ENCODE measurements at places on chromosomes 13 and 19. TPM values are rescaled to one million over a fixed set of nuclear protein-coding genes. Genes with fewer than 3 reads are reported as not detected.
A peak's percentile ranks its signal among the peaks of the same experiment; 100 is the strongest.

Gene ZSCAN22
- total RNA-seq, result 5.0 TPM

Gene CYP4F11
- not detected for total RNA-seq

GRCh38 chr13:54366728-54367127 is 1338.1 kb downstream of the OLFM4 start:
- DNase-seq, result no peak
- no peaks in the 10 kb centered on the region for H3K27me3 ChIP-seq
- H3K36me3 ChIP-seq, result no peaks in the 10 kb centered on the region
- H3K27ac ChIP-seq, result no peak overlapping the region

DNA sequence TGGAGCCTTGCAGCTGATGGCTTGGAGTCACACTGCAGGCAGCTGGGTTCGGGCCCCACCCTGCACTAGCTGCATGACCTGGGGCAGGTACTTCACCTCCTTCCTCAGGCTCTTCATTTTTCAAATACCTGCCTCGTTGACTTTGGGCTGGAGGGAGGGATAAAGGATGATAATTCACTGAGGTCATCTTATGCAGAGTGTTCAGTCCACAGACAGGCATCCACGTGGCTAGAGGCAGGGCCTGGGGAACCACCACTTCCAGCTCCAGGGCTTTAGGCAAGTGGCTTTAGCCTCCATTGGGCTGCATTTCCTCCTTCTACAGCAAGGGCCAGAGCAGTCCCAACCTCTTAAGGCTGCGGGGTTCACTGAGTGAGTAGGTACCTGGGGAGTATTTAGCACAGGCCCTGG is 84.8 kb downstream of the SIPA1L3 start:
- no peaks in the 10 kb centered on the region for H3K36me3 ChIP-seq
- H3K27me3 ChIP-seq, result no peaks in the 10 kb centered on the region
- no peak overlapping the region for H3K27ac ChIP-seq
- no peak overlapping the region for H3K4me3 ChIP-seq

DNA sequence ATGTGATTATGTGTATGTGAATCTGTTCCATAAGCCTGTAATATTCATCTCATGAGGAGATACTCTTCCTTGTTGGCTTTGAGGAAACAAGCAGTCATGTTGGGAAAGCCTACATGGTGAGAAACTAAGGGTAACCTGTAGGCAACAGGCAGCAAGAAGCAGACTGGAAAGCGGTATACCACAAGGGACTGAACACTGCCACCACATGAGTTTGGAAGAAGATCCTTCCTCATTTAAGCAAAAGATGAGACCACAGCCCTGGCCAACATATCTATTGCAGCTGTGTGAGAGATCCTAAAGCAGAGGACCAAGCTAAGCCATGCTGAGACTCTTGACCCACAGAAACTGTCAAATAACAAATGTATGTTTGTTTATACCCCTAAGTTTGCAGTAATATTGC is 134.8 kb downstream of the B3GLCT start:
- DNase-seq, result no peak
- peaks cover under 1% of the 10 kb centered on the region for H3K36me3 ChIP-seq
- no peak overlapping the region for H3K4me3 ChIP-seq
- H3K4me1 ChIP-seq, result no peaks in the 10 kb centered on the region

DNA sequence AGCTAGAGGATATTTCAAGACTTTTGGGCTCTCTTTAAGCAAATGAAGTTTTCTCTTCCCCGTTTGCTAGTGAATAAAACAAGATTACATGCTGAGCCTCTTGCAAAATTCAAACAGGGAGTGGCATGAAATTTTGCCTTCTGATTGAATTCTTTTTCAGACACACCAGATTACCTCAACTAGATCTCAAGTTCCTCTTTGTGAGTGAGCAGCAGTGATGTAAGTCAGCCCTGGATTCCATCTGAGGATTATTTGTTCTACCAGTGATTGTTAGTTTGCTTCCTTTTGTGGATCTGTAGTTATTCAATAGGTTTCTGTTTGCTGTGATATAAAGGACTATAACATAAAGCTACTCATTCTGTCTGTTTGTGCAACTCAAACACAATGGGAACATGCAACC is 407.7 kb downstream of the LMO7 start:
- no peaks in the 10 kb centered on the region for H3K4me1 ChIP-seq
- no peaks in the 10 kb centered on the region for H3K36me3 ChIP-seq
- DNase-seq, result no peak
- H3K27me3 ChIP-seq, result no peaks in the 10 kb centered on the region
- H3K27ac ChIP-seq, result no peak overlapping the region
- H3K4me3 ChIP-seq, result no peak overlapping the region

- DNase-seq, result peak; percentile 21
- no peak overlapping the region for H3K4me3 ChIP-seq
- H3K27ac ChIP-seq, result no peak overlapping the region
- no peaks in the 10 kb centered on the region for H3K36me3 ChIP-seq
- no peaks in the 10 kb centered on the region for H3K4me1 ChIP-seq
Measured at GRCh38 chr19:33767898-33768413, 28.7 kb upstream of the KCTD15 start.

DNA sequence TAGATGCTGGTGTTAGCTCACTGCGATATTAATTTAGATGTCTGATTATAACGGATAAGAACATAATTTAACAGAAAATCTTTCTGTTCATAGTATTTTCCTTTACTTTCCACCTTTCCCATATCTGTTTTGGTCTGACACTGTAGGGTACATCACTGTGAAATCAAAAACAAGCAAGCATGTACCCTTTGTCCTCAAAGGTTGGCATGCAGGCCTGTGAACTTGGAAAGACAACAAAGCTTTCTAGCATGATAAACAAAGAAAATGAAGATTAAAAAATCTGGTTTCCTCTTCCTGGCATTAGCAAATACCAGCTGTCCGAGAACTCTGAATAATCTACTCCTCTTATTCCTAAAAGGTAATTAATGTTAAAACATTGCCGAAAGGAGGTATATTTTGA is 31.6 kb downstream of the THSD1 start:
- H3K4me1 ChIP-seq, result no peaks in the 10 kb centered on the region
- no peaks in the 10 kb centered on the region for H3K27me3 ChIP-seq

GRCh38 chr13:73738626-73739025 is 395.6 kb downstream of the KLF12 start:
- H3K27me3 ChIP-seq, result no peaks in the 10 kb centered on the region
- H3K4me1 ChIP-seq, result peaks cover 20% of the 10 kb centered on the region
- peaks cover 6% of the 10 kb centered on the region for H3K36me3 ChIP-seq
- DNase-seq, result no peak
- H3K4me3 ChIP-seq, result no peak overlapping the region

DNA sequence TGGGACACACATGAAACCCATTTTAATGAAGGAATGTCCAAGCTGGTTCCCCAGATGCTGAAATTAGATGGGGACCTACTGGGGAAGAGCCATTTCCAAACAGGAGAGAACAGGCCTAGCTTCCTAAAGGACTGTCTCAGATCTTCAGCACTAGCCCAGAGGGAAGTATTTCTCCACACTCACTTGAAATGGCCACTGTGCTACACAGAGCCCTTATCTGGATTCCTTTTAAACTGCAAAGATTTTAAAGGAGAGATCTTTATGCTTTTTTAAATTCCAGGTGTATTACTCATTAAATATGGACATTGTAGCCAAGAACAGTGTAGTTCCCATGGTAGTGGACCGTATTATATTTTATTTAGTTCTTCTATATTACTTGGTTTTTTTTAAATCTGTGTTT is 255.3 kb downstream of the SHISA2 start:
- no peak overlapping the region for H3K27ac ChIP-seq
- peaks cover 13% of the 10 kb centered on the region for H3K27me3 ChIP-seq
- H3K4me1 ChIP-seq, result no peaks in the 10 kb centered on the region
- H3K4me3 ChIP-seq, result no peak overlapping the region

Measured in activated T-cell treated with anti-CD3 and anti-CD28 coated beads, Interleukin-2, amount 50 U/mL, for 72 hours (primary cell).